Gastroesophageal sphincter (tissue), 4 donors: ENCODE measurements at places on chromosomes 13 and 19. TPM values are rescaled to one million over a fixed set of nuclear protein-coding genes. Genes with fewer than 3 reads are reported as not detected.

GRCh38 chr13:98548230-98548629, 28.7 kb downstream of the STK24 start:
- ATAC-seq: no peak

DNA sequence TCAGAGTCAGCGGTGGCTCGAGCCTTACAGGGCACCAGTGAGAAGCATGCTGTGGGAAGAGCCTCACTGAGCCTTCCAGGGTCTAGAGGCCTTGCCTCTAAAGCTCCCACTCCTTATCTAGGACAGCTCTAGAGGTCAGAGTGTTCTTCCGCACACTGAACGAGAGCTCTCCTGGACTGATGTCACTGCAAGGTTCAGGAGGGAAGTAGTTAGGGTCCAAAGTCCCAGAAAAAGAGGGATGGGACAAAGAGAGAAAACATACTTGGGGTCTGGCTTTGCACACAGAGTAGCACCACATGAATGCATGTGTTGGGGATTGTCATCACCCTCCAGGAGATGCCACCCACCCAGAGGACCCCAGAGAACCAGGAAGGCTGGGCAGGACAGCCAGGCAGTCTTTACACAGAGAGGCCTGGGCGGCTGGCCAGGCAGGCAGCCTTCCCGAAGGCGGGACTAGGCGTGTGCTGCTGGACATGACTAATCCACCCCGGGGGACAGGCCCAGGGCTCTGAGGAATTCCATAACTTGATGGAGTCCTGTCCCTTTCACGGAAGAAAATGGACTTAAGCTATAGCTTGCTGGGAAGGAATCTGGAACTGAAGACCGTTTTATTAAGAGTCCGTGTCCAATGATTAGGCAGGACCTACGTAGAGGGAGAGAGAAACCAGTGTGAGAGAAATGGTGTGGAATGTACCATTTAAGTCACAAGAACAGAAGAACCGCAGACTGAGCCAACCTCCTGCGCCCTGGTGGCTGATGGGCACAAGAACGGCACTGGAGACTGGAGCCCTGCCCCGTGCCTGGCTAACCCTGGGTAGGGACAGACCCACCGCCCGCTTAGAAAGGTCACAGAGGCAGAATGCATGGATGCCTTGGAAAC, 16.6 kb upstream of the EPHX3 start:
- peak; percentile 71 for ATAC-seq

GRCh38 chr19:33435706-33436359, 62.3 kb downstream of the CEBPG start:
- ATAC-seq: no peak

- no peak for ATAC-seq
Observed at GRCh38 chr13:41059456-41060081, 1.7 kb upstream of the WBP4 start.

DNA sequence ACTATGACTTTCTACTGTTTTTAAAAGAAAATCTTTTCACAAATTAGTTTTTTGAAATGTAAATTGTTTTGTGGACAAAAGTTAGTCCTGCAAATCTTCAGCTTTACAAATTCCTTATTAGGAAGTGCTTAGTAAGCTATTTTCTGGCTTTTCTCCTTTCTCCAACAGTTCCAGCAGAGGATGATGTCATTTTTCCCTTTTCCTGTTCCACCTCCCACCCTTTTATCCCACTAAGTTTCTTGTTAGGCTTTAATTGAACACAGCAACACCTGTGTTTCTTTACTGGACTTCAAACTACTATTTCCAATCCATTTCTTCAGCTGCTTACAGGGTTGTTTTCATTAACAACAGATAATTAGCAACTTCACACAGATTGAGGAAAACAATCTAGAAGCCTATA, 389.2 kb downstream of the NDFIP2 start:
- no peak for ATAC-seq

DNA sequence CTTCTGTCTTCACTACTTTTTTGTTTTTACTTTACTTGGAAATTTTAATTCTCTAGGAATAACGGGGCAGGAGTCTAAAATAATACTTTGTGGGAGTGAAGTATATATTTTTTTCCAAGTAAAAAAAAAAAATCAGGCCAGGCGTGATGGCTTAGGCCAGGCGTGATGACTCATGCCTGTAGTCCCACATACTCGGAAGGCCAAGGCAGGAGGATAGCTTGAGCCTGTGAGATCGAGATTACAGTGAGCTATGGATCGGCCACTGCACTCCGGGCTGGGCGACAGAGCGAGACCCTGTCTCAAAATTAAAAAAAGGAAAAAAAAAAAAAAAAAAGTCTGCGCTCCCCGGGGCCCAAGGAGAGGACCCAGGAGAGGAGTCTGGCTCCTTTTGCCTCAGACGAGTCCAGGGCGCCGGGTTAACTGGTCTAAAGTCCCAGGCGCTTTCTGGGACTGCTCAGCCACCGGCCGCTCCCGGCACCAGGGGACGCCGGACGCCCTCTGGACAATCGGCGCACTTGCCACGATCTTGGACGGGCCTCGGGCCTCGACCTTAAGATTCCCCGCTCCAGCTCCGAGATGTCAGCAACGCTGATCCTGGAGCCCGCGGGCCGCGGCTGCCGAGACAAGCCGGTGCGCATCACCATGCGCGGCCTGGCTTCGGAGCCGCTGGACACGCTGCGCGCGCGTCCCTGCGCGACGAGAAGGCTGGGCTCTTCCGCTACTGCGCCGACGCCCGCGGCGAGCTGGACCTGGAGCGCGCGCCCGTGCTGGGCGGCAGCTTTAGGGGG, 2.7 kb upstream of the ZFP82 start:
- ATAC-seq: no peak

- ATAC-seq: peak; percentile 84
Observed at GRCh38 chr13:110109910-110110309, 197.0 kb downstream of the COL4A1 start.

DNA sequence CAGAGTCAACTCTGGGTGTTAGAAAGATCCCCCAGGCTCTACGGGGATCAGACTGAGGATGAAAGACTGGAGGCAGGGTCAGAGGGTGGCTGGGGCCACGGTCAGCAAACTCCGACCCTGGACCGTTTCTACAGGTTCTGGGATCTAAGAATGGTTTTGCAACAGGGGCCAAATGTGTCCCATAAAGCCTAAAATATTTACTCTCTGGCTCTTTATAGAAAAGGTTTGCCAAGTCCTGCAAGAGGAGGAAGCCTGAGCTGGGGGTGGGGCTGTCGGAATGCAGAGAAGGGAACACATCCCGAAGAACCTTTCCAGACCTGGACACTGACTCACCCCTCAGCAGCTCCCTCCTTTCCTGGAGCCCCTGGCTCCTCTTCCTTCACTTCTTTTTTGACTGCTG, 20.7 kb downstream of the LIG1 start:
- peak; percentile 83 for ATAC-seq

DNA sequence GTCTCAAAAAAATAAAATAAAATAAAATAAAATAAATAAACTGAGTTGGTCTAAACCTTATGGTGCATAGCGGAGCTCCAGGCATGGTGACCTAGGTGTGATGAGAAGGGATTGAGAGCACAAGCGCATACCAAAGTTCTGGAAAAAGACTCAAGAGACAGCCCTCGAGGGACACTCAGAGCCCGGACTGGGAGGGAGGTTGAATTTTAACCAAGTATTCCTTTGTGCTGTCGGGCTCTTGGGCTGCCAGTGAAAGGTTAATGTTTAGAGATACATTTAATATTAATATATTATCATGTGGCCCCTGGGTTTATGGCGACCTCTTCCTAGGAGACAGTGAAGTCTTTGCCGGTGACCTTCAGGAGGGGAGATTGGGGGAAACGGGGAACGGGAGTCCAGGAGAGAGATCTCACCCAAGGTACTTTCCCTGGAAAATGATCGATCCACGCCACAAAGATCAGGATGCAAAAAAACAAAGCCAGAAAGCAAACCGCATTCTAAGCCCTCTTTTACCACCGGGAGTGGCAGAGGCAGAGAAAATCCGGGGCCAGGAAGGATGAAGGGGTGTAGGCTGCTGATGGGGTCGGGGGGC, 1.6 kb downstream of the FUT6 start:
- ATAC-seq: no peak

The ZAR1L gene
- not detected for total RNA-seq

The TIMM44 gene
- total RNA-seq: 108 TPM

The RFX2 gene
- 49.1 TPM for total RNA-seq

The TMEM147 gene
- 60.0 TPM for total RNA-seq

The CNFN gene
- 1.7 TPM for total RNA-seq

The ANGPTL8 gene
- total RNA-seq: 2.0 TPM

The CEACAM20 gene
- not detected for total RNA-seq

The GRIN2D gene
- not detected for total RNA-seq
